ENCODE measurements at places on chromosomes 1 and 21.

DNA sequence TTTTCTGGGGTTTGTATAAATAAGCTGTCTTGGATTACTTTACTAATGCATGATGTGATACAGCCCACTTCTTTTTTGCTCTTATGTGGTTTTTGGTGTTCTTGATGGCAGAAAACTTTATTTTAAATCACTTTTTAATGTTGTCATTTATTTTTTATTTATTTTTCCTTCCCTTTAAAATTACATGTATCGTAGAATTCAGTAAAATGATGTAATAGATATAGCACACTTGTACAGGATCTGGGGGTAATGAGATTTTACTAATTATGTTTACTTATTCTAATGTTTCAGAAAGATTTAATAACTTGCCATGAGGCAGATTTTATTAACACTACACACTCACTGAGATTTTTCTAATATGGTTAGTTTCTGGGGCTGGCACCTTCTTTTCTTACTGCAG is 701 bp upstream of the B3GALT2 start:
- DNase-seq: no peak

GRCh38 chr1:179178183-179178582 is 51.3 kb downstream of the ABL2 start:
- no peak for DNase-seq

- no peak for DNase-seq
These were observed 402.3 kb downstream of the PTBP2 start for GRCh38 chr1:97123717-97124431.

DNA sequence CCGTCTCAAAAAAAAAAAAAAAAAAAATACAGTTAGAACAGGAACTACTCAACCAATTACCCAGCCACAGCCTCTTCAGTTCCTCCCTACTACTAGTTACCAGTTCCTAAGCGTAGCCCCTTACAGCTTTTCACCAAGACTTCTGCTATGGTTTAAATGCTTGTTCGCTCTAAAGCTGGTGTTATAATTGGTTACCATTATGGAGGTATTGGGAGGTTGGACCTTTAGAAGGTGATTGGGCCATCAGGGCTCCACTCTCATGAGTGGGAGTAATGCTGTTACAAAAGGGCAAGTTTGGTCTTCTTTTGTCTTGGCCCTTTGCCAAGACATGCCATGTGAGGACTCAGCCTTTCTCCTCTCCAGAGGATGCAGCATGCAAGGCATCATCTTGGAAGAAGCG is 3.0 kb upstream of the SMPDL3B start:
- no peak for DNase-seq

GRCh38 chr1:246792603-246793002 is 68.4 kb downstream of the SCCPDH start:
- peak; percentile 40 for DNase-seq

- DNase-seq: no peak
These were observed 242.6 kb upstream of the C1orf105 start for GRCh38 chr1:172177849-172178248.

DNA sequence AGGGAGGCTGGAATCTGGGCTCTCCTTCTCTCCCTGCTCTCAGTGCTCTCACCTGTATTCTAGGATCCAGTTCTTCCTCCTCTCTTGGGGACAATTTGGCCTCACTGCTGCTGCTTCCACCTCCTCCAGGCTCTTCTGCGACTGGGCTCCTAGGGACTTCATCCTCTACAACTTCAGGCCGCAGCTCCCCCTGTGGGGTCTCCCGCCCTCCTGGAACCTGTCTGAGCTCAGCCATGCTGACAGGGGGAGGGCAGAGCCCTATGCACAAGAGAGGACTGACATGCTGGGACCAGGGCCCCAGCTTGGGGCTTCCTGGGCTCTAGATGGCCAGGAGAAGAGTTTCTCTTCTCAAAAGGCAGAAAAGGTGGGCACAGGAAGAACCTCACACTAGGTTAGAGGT is 1.0 kb downstream of the SH3BP5L start:
- DNase-seq: no peak

DNA sequence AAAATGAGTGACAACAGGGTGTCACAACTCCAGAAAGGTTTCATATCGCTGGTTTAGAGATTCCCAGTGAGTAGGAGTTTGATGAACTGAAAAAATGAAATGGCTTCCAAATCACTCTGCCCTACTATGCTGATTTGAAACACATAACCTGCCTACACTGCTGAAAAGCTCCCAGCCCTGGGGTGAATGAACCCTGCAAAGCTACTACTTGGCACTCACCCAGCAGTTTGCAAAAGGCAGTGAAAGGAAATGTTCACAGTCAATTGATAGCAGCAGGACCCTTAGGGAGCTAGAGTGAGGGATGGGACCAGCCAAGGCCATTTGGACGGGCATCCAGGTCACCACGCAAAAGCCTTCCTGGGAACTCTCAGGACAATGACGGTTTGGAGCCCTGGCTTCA is 44.4 kb upstream of the SRP9 start:
- no peak for DNase-seq

DNA sequence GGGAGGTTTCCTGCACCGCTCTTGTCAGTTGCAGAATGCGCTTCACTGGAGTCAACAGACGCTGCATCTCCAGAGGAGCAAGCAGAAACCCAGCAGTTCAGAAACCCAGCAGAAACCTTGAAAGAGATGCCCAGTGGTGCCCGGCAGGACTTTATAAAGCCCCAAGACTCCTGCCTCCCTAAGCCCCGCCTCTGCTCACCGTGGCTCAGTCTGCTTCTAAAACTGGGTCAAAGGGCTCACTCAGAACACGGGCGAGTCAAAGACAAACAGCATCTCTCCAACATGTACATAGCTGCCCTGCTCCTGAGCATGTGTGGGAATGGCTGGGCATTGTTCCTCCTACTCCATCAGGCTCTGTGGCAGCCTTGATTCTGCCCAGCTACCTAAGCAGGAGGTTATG is at the start of gene HMGCS2:
Gene HMGCS2 (minus strand): TSS at position 128 of the 400 bp plus-strand sequence. CDS start 61 bp downstream, at position 67.
- no peak for DNase-seq

DNA sequence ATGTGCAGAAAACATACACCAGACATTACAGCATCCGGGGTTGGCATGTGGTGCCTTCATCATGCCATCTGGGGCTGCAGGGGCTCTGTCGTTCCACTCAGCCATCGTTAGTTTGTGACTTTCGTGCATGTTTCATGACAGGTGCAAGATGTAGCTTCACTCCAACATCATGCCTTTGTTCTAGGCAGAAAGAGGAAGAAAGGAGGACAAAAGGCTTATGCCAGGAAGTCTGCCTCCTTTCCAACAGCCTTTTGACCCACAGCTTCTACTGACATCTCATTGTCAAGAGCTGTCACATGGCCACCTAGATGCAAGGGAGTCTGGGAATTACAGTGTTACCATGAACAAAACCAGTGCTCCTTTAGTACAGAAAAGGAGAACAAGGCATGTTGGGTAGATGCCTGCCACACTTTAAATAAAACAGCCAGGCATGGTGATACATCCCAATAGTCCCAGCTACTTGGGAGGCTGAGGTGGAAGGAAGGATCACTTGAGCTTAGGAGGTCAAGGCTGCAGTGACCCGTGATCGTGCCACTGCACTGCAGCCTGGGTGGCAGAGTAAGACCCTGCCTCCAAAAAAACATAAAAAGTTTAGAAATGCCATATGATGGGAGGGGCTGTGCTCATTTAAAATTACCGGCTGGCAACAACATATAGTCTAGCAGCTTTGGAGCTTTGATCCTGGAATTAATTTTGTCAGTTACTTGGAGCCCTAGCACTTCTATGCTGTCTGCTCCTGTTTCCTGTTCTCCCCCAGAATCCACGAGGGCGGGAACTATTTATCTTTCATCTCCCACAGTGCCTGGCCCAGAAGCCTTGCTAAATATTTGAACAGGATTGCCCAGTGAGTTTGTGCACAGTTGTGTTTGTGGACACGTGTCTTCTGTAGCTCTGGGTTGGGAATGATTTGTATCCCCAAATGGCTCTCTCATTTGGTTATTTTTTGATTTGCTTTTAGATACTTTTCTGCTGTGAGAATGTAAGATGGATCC is 7.4 kb downstream of the DOP1B start:
- no peak for DNase-seq

- DNase-seq: no peak
These were observed 1.3 kb downstream of the ADARB1 start for GRCh38 chr21:45075596-45076244.

- DNase-seq: no peak
These were observed 2.9 kb upstream of the ZNF496 start for GRCh38 chr1:247334378-247335133.

DNA sequence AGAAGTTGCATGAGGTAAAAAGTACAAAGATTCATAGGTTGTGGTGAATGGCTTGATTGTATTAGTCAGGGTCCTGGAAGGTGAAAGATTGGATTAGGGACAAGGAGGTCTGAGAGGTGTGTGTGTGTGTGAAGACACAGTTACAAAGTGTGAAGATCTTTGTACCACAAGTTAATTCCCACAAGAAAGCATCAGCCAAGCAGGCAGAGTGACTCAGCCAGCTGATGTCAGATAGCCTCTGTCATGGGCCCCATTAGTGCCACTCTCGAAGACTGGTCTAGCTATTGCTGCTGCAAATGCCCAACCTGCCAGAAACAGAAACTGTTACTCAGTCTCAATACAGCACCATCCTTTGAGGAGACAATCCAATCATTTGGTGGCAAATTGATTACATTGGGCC is 96.5 kb downstream of the DTL start:
- no peak for DNase-seq

DNA sequence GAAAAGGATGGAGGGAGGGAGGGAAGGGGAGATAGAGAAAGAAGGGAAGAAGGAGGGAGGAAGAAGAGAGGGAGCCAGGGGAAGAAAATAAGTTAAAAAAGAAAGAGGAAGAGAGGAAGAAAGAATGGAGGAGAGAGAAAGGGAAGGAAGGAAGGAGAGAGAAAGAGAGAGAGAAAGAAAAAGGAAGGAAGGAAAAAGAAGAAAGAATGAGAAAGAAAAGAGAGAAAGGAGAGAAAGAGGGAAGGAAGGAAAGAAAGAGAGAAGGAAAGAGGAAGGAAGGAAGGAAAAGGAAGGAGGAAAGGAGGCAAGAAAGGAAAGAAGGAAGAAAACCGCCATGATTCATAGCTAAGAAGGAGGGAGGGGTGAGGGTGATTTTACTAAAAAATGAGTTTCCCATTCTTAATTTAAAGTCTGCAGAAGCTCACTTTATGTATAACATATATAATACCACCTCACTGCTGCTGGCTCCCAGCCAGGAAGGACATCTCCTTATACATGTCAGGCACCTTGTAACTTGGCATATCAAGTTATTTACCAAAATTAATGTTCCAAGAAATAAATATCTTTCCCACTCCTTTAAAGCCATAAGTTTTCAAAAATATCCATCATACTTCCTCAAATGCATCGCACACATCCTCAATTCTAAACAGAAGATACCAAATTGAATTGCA is 46.0 kb upstream of the OLIG2 start:
- DNase-seq: no peak

DNA sequence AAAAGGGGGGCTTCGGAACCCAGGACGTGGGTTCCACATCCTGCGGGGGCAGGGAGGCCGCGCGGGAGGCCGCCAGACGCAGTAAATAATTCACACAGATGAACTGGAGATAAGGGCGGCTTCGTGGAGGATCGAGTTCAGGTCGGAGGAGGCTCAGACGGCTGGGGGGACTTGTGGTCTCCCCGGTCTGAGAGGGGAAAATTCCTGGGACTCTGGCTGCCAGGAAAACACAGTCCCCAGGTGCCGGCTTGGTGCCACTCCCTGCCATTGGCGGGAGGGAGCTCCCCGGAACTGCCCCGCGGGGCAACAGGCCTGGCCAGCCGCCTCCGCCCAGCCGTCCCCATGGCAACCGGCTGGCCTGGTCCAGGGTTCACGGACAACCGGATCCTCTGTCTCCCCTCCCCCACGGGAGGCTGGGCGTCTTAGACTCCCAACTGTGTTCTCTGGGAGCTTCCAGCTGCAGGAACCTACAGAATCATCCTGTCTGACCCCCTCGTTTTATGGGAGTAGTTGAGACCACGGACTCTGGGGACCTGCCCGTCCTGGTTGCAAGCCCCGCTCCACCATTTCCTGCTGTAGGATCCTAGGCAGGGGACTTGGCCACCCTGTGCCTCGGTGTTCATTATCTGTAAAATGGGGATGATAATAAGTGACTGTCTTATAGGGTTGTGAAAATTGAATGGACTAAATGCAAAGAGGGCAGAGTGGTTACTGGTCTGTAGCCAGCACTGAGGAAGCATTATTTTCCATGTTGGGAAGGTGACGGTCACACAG is 9.6 kb downstream of the CAMK2N1 start:
- DNase-seq: peak; percentile 52

DNA sequence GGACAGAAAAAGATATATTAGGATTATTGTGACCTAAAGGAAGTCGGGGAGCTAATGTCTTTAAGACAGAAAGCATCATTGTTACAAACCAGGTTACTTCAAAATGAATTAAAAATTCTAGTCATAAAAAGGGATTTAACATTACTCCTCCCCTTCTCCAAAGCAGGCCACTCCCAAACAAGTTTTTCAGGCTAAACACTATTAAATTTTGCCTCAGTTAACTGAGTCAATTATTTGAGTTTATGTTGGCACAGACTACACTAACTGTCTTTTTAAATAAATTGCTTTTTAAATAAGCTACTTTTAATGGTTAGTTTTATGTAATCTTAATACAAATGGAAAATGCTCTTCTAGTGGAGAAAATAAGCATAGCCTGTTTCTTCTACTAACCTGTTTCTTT is 395.0 kb upstream of the DUSP10 start:
- no peak for DNase-seq

DNA sequence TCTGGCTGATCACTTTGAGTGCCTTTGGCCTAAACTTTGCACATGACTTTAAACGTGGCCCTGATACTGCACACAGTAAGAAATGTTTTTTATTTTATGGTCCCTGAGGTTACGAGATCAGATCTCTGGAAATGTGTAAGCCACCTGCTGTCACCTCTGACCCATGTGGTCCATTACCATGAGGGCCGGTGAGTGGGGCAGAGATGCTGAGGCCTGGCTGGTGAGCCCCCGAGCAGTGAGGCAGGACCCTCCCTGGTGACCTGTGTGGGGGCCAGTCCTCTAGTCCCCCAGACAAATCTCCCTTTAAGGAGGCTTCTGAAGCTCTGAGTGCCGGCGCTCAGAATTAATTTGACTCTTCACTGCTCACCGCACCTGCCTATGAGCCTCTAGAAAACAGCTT is 12.4 kb downstream of the TFF3 start:
- DNase-seq: peak; percentile 52

- DNase-seq: no peak
These were observed 4.6 kb upstream of the SMG7 start for GRCh38 chr1:183467687-183468086.

- DNase-seq: no peak
These were observed 661.3 kb upstream of the USP24 start for GRCh38 chr1:55876276-55877060.

- no peak for DNase-seq
These were observed 76.9 kb upstream of the GFI1 start for GRCh38 chr1:92563457-92564216.

GRCh38 chr1:240094041-240094722 is 2.5 kb downstream of the FMN2 start:
- no peak for DNase-seq
